BE2C (cell line): ENCODE measurements at places on chromosomes 3 and 15.
A peak's percentile ranks its signal among the peaks of the same experiment; 100 is the strongest.

- DNase-seq = no peak
Observed at GRCh38 chr15:73493922-73494321, 51.0 kb downstream of the REC114 start.

DNA sequence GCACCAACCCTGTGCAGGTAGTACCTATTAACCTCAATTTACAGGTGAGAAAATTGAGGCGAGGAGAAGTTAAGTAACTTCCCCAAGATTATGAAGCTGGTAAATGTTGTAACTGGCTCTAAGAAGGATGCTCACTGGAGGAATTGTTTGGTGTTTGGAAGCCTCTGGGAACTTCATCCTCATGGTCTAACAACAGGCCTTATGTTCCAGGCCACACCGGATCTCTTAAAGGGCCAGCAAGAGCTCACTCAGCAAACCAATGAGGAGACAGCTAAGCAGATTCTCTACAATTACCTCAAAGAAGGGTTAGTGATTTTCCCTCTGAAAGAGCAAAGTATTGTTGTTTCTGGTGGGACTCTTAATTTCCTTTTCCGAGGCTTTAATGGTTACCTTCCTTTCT lies 63.9 kb downstream of the CGNL1 start:
- no peak for DNase-seq

DNA sequence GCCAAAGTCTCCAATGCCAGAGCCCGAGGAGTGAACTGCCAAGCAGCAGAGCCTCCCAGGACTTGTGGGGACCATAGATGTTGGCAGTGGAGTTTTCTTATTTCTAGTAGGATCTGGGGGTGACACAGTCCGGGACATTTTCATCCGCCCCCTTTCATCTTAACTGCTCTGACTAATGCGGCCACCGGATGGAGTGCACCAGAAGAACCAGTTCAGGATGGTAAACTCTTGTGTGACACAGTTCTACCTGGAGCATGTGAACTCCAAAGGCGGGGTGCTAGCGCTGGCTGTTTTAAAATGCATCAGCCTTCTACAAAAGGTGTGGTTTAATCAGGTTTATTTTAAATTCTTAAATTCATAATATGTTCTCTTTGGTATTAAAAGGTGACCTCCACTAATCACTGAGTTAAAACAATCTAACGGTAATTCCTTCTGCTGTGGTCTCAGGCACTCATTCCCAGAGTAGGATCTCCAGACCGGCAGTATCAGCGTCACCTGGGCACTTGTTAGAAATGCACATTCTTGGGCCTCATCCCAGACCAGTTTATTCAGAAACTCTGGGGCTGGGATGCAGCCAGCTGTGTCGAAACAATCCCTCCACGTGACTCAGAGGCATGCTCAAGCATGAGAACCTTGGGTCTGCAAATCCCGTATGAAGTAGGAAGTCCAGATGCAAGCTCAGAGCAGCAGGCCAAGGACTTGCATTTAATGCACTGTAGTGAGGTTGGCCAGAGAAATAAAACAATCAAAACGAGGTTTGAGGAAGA lies 105.5 kb downstream of the GABRB3 start:
- DNase-seq = peak; percentile 27

DNA sequence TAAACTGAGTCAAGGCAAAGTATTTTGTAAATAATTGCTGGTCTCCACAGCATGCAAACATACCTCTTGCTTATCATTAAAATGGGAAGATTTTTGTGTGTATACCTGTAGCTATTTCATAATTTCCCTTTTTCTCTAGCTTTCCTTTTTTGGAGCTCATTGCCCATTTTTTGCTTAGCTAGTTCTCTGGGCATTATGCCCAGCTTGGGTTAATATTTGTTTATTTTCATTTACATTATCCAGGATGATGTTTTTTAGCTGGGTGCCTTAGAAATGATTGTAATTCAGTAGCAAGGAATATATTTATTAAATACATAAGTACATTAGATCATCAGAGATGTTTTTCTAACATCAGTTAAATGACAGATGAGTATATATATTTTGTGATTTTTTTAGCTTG lies 1271.7 kb upstream of the GBE1 start:
- DNase-seq = no peak
